CD8-positive, alpha-beta memory T cell (primary cell): ENCODE measurements at places on chromosomes 16 and 17. TPM values are rescaled to one million over a fixed set of nuclear protein-coding genes. Genes with fewer than 3 reads are reported as not detected.

GRCh38 chr16:86737083-86737482, 158.7 kb downstream of the FOXL1 start:
- DNase-seq: no peak
- peaks cover 4% of the 10 kb centered on the region for H3K4me1 ChIP-seq
- H3K27ac ChIP-seq: no peak overlapping the region
- no peaks in the 10 kb centered on the region for H3K36me3 ChIP-seq

DNA sequence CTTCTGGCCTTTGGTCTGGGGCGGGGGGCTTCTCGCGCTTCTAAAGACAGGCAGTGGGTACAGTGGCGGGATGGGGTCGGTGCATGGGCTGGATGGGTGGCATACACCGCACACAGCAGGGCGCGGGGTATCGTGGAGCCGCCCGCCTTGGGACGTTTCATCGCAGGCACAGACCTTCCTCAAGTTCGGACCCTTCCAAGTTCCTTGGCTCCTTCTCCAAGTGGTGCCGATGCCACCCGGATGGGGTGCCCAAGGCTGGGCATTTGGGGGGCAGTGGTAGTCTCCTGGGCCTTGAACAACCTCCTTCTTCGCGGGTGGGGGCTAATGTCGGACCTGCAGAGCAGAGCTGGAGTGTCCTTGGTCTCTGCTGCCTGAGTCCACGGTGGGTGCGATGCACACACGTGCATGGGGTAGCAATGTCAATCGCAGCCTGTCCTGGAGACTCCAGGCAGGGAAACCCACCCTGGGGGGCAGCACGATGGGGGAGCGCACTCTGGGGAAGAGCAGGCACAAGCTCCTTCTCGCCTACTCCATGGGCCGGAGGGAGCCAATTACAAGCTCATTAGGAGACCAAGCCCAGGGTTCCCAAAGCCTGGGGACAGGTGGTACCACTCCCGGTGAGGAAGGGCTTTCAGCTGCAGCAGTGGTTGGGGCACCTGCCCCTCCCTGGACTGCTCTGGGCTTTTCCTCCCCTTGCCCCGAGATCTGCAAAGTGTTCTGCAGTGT, 686 bp upstream of the MTSS2 start:
- no peak overlapping the region for H3K4me3 ChIP-seq
- H3K27me3 ChIP-seq: peaks cover 7% of the 10 kb centered on the region
- no peaks in the 10 kb centered on the region for H3K36me3 ChIP-seq
- no peak overlapping the region for H3K27ac ChIP-seq

DNA sequence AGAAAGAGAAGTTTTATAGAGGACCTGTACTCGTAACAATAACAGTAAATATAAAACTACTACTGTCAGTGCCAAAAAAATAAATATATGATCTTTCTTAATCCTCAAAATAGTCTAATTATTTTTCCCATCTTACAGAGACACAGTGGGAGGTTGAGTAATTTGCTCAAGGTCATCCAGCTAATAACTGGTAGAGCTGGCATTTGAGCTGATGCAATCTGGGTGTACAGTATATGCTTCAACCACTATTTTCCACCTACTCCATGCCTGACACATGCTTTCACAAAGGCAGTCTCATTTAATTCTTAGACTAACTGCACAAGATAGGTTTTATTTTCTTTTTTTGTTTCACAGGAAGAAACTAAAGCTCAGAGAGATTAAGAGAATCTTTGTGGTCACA, 33.6 kb downstream of the PIGL start:
- no peak for DNase-seq
- no peaks in the 10 kb centered on the region for H3K4me1 ChIP-seq
- H3K4me3 ChIP-seq: no peak overlapping the region
- no peak overlapping the region for H3K27ac ChIP-seq
- H3K27me3 ChIP-seq: no peaks in the 10 kb centered on the region

- H3K4me3 ChIP-seq: no peak overlapping the region
- H3K27me3 ChIP-seq: no peaks in the 10 kb centered on the region
- H3K36me3 ChIP-seq: no peaks in the 10 kb centered on the region
- DNase-seq: no peak
- H3K27ac ChIP-seq: no peak overlapping the region
- H3K4me1 ChIP-seq: peaks cover 55% of the 10 kb centered on the region
Observed at GRCh38 chr17:76149214-76149613, 8.2 kb upstream of the FOXJ1 start.

DNA sequence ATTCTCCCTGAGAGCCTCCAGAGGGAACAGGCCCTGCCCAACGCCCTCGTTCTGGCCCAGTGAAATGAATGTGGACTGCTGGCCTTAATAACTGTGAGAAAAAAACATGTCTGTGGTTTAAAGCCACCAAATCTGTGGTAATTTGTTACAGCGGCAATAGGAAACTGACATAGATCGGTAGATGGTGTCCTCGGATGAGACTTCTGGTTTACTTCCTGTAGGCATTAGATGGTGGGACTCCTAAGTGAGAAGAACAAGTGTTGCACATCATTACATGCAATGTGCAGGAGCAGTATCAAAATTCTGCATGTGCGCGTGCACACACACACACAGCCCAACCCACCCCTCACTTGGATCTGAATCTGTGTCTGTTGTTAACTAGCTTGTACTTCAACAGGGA, 42.0 kb downstream of the CDK5R1 start:
- DNase-seq: no peak
- H3K27me3 ChIP-seq: no peaks in the 10 kb centered on the region
- peaks cover 18% of the 10 kb centered on the region for H3K4me1 ChIP-seq
- H3K27ac ChIP-seq: no peak overlapping the region
- H3K36me3 ChIP-seq: no peaks in the 10 kb centered on the region

- no peak overlapping the region for H3K27ac ChIP-seq
- H3K36me3 ChIP-seq: no peaks in the 10 kb centered on the region
- no peaks in the 10 kb centered on the region for H3K27me3 ChIP-seq
- no peak for DNase-seq
- H3K4me3 ChIP-seq: no peak overlapping the region
Observed at GRCh38 chr17:28139822-28140221, 97.3 kb downstream of the NLK start.

DNA sequence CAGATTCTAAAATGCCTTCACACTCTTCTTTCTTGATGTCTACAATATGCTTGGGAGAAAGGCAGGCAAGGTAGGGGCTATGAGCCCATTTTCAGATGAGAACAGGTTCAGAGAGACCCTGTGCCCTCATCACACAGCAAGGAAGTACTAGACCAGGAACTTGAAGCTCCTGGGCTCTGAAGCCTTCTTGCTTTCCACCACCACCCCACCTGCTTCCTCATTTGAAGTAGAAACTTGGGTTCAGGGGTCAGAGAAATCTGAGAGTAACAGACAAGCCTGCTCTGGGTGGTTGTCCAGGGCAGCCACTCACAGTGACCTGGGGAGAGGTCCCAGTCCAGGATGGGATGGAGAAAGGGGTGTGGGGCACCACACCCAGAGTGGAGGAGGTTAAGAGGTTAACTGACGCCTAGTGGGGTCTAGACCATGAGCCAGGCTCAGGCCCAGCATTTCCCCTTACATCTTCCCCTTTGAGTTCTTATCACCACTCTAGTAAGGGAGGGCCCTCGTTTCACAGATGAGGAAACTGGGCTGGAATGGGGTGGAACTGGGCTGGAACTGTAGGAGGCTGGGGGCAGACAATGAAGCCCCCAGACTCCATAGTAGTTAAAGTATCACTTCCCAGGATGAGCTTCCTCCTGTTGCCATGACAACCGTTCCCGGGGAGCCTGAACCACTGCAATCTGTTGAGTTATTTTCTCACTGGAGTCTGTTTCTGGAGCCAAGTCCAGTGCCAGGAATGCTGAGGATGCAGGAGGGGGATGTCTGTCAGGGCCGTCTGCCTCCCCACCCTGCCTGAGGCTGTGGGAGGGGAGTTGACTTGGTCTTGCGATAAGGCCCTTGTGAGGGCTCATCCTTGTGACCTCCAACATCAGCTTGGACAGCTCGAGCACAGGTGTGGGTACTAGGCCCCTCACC, 16.2 kb upstream of the PHF12 start:
- H3K27ac ChIP-seq: no peak overlapping the region
- no peak for DNase-seq
- no peaks in the 10 kb centered on the region for H3K36me3 ChIP-seq

GRCh38 chr16:47507701-47508100, 46.6 kb downstream of the PHKB start:
- peaks cover 12% of the 10 kb centered on the region for H3K36me3 ChIP-seq
- no peak overlapping the region for H3K27ac ChIP-seq
- no peaks in the 10 kb centered on the region for H3K27me3 ChIP-seq
- H3K4me1 ChIP-seq: no peaks in the 10 kb centered on the region
- H3K4me3 ChIP-seq: no peak overlapping the region

DNA sequence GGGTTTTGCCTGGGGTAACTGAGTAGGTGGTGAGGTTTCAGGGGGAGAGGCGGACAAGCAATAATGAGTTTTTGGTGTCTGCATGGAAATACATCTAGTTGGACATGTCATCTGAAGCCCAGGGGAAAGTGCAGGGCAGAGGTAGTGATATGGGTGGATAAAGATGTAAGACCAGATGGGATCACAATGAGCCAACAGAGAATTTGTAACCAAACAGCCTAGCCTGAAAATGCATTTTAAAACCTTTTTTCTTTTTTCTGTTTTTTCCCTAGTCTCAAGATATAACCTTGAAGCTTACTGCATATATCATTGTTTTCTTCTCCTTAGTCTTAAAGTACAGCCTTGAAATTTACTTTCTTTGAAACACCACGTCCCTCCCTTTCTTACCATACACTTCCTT, 3.7 kb upstream of the ZNF19 start:
- peak overlapping the region; percentile 12 for H3K27ac ChIP-seq
- no peaks in the 10 kb centered on the region for H3K36me3 ChIP-seq
- no peak overlapping the region for H3K4me3 ChIP-seq
- no peak for DNase-seq
- no peaks in the 10 kb centered on the region for H3K4me1 ChIP-seq

DNA sequence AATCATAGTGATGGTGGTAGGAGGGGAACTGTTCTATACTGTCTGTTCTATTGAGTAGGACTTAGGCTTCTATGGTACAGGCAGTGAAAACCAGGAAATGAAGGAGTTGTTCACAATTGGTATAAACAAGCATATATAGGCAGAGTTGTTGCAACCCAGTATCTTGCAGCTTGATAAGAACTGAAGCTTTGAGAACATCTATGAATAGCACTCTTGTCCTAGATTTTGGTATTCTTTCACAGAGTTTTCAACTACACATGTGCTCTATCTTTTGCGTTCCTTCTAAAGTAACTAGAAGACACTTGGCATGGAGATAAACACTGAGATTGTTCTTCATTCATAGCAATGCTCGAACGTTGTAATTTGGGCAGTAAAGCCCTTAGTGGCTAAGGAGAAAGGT, 91.8 kb downstream of the KCNJ2 start:
- no peaks in the 10 kb centered on the region for H3K4me1 ChIP-seq
- H3K36me3 ChIP-seq: no peaks in the 10 kb centered on the region
- H3K4me3 ChIP-seq: no peak overlapping the region
- no peaks in the 10 kb centered on the region for H3K27me3 ChIP-seq
- DNase-seq: no peak
- no peak overlapping the region for H3K27ac ChIP-seq

DNA sequence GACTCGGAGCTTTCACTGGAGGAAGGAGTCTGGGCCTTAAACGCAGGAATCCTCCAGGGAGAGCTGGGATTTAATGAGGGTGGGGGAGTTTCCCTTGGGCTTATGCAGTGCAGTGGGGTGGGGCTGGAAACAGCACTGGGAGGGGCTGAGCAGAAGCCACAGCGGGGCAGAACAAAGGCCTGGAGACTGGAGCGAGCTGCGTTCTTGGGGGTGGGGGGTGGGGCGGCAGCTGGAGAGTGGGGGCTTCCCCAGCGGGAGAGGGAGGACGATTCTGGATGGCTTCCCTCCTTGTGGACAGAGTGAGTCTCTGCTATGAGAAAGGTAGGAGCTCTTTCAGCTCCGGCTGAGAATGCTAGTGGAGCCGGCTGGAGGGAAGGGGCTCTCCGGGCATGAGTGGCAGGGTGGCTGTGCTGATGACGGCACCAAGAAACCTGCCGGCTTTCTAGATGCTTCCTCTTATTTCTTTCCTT, 406.0 kb downstream of the SEC14L1 start:
- no peaks in the 10 kb centered on the region for H3K36me3 ChIP-seq
- no peaks in the 10 kb centered on the region for H3K27me3 ChIP-seq
- H3K4me3 ChIP-seq: no peak overlapping the region
- DNase-seq: no peak

- H3K36me3 ChIP-seq: no peaks in the 10 kb centered on the region
- no peaks in the 10 kb centered on the region for H3K27me3 ChIP-seq
- no peak for DNase-seq
- H3K27ac ChIP-seq: no peak overlapping the region
- H3K4me1 ChIP-seq: no peaks in the 10 kb centered on the region
Observed at GRCh38 chr16:12590963-12591362, 212.7 kb downstream of the CPPED1 start.

- H3K27ac ChIP-seq: no peak overlapping the region
- no peak overlapping the region for H3K4me3 ChIP-seq
- peak; percentile 35 for DNase-seq
- peaks cover 6% of the 10 kb centered on the region for H3K4me1 ChIP-seq
- peaks cover 3% of the 10 kb centered on the region for H3K36me3 ChIP-seq
Observed at GRCh38 chr17:78013683-78014467, 55.4 kb downstream of the TNRC6C start.

- DNase-seq: no peak
- no peak overlapping the region for H3K4me3 ChIP-seq
- no peak overlapping the region for H3K27ac ChIP-seq
- H3K27me3 ChIP-seq: no peaks in the 10 kb centered on the region
- H3K36me3 ChIP-seq: peaks cover 7% of the 10 kb centered on the region
- no peaks in the 10 kb centered on the region for H3K4me1 ChIP-seq
Observed at GRCh38 chr17:44077595-44077909, 7.0 kb downstream of the G6PC3 start.

DNA sequence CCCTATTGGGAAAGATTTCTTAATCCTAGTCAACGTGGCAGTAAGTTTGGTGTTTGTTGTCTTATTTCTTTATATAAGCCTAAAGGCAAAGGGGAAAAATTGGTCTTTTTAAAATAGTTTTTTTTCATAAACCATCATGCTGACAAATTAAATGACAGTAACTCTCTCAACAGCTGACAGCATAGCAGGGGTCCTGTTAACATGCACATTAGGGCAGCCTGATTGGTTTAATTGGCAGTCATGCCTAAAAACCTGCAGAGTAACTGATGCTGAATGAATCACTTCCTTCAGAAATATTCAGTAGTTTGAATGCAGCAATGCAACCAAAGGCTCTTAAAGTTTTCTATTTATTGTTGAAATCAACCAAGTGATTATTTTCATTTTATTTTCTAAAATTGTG, 85.4 kb downstream of the ITFG1 start:
- H3K27ac ChIP-seq: no peak overlapping the region
- no peaks in the 10 kb centered on the region for H3K4me1 ChIP-seq
- DNase-seq: no peak
- no peak overlapping the region for H3K4me3 ChIP-seq

- no peaks in the 10 kb centered on the region for H3K36me3 ChIP-seq
- H3K27me3 ChIP-seq: no peaks in the 10 kb centered on the region
- DNase-seq: no peak
- H3K27ac ChIP-seq: no peak overlapping the region
- H3K4me1 ChIP-seq: no peaks in the 10 kb centered on the region
- no peak overlapping the region for H3K4me3 ChIP-seq
Observed at GRCh38 chr17:55325406-55325805, 60.6 kb downstream of the HLF start.

GRCh38 chr16:88939245-88939971, 37.6 kb downstream of the CBFA2T3 start:
- H3K27me3 ChIP-seq: peaks cover 48% of the 10 kb centered on the region
- H3K4me3 ChIP-seq: no peak overlapping the region
- no peaks in the 10 kb centered on the region for H3K36me3 ChIP-seq

LPO gene
- not detected for total RNA-seq

MPP2 gene
- 1.1 TPM for total RNA-seq

SCARF1 gene
- total RNA-seq: 0.94 TPM

SDR42E1 gene
- total RNA-seq: 12.4 TPM

TMEM92 gene
- not detected for total RNA-seq

CMTM1 gene
- 8.6 TPM for total RNA-seq

TBC1D26 gene
- total RNA-seq: 0.26 TPM

MPV17L gene
- total RNA-seq: 0.71 TPM
